ENCODE measurements at places on chromosomes 7 and 10.

DNA sequence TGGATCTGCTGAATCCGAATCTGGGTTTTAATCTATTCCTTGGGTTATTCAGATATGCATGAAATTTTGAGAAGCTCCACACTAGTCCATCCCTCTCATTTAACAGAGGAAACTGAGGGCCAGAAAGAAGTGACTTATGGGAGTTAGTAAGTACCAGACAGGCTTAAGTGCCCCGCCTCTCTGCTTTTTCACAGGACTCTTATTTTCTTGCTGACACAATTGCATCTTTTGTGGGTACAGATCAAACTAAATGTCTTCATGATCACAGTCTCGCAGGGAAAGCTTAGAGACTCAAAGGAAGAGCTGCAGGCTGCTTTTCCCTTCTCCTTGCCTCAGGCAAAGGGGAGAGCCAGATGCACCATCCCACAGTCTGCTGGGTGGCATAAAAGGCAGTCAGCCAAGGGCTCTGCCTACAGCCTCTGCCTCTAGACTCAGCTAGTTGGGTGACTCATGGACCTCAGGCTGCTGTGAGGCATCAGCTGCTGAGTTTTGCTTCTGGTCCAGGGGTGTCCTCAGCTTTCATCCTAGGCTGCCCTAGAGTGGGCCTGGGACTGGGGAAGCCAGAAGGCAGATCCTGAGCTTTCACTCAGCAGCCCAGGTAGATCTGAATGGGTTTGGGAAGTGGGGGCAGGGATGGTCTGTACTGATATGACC, 11.6 kb downstream of the GOLGA7B start:
- DNase-seq = no peak

GRCh38 chr7:64618785-64619456, 47.0 kb upstream of the ZNF107 start:
- peak; percentile 23 for DNase-seq

- DNase-seq = no peak
Measured at GRCh38 chr7:30226614-30227268, 57.7 kb upstream of the ZNRF2 start.

DNA sequence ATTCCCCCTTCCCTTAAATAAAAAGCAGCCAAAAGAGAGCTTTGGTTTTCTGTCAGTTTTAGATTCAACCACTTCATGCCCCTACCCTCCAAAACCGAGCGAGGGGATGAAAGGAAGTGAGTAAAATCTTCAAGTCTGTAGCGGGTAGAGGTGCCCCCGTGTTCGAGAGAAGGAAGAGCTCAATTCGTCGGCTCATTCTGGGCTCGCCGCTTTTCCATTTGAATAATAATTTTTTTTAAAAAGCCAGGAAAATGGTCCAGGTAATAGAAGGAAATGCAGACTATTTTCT, 436.2 kb upstream of the GALNT17 start:
- no peak for DNase-seq

DNA sequence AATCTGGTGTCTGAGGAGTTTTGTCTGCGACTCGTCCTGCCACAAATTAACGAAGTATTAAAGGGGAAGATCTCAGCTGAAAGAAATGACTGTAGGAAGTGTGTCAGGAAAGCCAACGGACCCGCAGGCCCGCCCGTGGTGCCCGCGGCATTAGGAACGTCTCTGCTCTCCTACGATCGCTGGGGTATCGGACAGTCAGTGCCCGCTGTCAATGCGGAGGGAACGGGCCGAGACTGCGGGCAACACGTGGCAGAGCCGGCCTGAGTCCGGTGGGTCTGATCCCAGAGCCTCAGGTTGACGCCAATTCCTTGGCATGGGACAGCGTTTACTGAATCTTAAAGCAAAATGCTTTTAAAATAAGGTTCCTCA, 128.7 kb downstream of the KBTBD2 start:
- DNase-seq = no peak

- no peak for DNase-seq
Measured at GRCh38 chr10:79443338-79444198, 1.9 kb downstream of the ZCCHC24 start.

DNA sequence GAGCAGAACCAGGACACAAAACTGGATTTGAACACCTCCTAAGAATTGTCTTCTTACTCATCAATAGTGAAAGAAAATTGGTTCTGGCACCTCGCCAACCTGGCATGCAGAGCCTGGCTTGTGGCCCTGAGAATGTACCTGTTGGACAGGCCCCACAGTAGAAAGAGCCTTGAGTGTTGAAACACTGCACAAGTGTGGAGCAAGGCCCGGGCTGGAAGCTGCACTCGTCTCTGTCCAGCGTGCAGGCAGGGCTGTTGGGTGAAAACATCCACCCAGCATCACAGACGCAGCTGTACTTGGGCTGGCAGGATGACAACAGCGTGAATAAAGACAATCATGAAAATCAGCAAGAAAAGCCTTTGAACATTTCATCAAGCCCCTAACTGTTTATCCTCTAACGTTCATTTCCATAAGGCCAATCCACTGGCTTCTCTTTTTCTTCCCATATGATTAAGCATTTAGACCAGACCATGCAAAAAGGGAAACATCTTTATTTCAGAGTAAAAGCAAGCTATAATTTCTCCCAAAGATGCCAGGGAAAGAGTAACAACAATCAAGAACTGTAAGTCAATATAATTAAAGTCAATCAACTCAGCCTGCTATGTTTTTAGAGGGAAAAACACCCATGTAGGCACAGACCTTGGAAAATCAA, 15.6 kb downstream of the CUBN start:
- no peak for DNase-seq

DNA sequence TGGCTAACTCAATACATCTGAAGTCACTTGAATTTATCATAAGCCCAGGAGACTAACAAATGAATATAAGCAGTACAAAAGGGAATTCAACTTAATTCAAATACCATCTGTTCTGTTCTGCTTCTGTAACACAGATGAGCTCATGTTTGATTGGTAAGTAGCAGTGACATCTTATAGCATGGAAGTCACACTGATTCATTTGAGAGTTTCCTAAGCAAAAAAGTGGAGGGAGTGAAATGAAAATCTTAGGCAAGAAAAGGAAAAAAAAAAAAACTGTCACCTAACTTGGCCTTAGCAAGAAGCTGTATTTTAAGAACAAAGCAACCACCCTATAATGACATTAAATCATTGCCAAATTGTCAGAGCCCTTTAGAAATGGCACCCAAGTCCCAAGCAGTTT, 49.5 kb downstream of the SMURF1 start:
- no peak for DNase-seq

- DNase-seq = no peak
Measured at GRCh38 chr10:48905311-48905710, 34.3 kb downstream of the LRRC18 start.

- no peak for DNase-seq
Measured at GRCh38 chr10:64503429-64503828, 982.2 kb downstream of the REEP3 start.

DNA sequence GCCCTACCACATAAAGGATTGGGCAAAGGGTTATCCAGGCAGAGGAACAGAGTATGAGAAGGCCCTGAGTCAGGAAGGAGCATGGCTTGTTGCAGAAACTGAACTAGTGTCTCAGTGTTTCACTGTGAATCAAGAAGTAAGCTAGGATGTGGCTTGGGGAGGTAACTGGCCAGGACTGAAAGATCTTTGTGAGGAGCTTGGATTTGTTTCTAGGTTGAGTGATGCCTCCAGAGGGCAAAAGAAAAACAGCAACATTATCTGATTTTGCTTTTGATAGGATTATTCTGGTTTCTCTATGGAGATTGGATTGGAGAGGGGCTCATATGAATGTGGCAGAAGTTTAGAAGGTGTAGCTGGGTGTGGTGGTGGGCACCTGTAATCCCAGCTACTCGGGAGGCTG, 137.9 kb upstream of the HDAC9 start:
- no peak for DNase-seq

DNA sequence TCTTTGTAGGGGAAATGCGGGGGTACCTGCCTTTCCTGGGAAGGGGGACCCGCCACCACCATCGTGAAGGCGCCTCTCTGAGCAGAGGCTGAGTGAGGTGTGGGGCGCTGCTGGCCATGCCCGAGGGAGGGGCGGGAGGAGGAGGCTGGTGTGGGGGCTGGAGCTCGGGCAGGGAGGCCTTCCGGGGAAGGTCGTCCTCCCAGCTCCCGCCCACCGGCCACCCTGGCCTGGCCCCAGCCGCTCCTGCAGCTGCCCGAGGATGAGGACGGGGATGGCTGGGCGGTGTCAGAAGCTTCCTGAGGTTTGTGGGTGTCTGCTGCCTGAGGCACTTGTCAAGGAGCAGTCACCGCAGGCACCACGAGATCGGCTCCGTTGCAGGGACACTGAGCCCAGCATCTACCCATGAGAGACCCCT, 11.4 kb downstream of the PWWP2B start:
- no peak for DNase-seq

DNA sequence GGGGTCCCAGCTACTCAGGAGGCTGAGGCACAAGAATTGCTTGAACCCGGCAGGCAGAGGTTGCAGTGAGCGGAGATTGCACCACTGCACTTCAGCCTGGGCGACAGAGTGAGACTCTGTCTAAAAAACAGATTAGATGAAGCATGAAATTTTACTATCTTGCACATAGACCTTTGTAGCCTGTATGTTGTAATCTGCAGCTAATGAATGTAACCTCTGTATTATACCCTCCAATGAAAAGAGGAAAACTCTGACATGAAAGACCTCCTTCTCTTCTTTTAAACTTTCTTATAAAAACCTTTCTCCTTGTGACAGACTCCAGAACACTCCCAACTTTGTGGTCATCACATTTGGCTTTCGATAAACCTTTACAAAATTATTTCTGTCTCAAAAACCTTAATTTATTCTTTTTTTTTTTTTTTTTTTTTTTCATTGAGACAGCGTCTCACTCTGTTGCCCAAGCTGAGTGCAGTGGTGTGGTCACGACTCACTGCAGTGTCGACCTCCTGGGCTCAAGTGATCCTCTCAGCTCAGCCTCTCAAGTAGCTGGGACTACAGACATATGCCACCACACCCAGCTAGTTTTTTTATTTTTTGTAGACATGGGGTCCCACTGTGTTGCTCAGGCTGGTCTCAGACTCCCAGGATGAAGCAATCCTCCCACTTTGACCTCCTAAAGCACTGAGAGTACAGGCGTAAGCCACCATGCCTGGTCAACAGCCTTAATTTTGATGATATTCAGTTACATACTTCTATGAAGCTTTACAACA, 97.4 kb downstream of the SVOPL start:
- DNase-seq = no peak

DNA sequence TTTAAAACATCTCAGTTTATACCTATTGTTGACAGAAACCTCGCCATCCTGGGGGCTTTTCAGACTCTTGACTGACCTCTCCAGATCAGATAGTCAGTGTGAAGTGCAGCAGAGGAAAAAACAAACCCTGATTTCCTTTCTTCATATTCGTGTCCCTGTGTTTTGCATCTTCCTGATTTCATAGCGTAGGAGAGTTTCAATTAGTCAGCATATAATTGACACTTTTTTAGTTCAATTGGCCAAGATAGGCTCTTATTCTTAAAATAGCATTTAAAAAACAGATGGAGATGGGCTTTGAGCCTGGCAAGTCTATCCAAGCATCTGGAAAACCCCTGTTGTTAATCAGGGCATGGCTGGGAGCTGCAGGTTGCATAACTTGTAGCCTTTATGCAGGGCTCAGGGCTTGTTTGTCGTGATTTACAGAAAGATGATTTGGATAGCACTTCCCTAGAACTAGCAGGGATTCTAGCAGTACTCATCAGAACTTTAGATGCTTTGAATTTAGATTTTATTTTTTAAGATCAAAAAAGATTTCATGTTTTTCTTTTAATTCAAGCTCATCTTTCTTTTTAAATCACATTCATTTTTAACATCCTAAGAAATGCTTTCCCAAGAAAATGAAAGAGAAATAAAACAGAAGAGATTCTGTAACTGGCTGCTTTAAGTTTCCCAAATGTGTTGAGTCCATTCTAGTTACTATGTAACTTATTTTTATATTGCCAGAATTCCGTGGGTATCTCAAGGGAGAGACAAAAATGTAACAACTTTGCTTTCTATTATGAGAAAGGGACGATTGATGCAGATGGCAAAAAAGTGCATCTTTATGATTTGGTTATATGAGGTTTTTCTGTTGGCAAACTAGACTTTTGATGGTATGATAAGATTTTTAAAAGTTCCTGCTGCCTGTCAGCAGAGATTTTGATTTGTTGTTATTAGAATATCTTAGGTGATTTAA, 270.8 kb upstream of the FZD8 start:
- DNase-seq = no peak

DNA sequence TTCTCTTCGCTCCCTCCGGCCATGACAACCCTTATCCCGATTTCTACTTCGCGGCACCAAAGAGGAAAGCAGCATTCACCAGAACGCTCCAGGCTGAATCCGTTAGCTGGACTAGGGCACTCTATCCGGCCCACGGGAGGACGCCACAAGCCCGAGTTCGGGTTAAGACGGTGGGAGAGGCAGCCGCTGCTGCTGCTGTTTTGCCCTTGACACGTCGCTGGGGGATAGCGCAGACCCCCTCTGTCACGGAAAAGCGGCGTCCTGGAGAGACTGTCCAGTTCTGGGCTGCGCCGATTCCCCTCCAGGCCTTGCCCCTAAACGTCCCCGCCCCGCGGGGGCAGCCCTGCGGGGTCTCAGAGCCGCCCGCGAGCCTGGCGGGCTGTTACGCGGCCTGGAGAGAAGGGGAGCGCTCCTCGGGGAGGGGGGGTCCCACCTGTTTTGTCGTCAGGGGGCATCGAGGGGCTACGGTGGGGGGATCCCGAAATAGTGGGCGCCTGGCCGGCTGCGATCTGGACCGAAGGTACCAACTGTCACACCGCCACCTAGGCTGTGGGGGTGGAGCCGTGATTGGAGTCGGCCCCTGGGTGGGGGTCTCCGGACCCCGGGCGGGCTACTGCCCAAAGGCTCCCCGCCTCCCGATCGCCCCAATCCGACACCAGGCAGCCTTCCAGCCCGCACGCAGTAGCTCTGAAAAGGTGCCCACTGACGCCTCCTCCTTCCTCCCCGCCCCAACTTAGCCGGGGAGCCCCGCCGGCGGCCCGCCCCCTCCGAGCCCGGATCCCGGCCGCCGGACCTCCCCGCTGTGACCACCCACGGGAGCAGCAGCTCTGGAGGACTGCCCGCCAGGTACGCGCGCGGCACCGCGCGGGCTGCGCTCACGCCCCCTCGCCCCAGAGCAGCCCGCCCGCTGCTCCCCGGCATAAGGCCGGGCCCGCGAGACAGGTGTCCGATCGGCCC, 772 bp downstream of the SGMS1 start:
- DNase-seq = no peak

GRCh38 chr10:100506596-100507356, 12.9 kb downstream of the SEC31B start:
- DNase-seq = no peak

- no peak for DNase-seq
Measured at GRCh38 chr10:30158325-30158960, 99.1 kb upstream of the JCAD start.

- DNase-seq = no peak
Measured at GRCh38 chr10:124698545-124699469, 45.4 kb downstream of the FAM53B start.

- DNase-seq = no peak
Measured at GRCh38 chr10:78686444-78687060, 382.2 kb upstream of the ZMIZ1 start.

- no peak for DNase-seq
Measured at GRCh38 chr7:140440593-140440992, 36.7 kb downstream of the RAB19 start.

DNA sequence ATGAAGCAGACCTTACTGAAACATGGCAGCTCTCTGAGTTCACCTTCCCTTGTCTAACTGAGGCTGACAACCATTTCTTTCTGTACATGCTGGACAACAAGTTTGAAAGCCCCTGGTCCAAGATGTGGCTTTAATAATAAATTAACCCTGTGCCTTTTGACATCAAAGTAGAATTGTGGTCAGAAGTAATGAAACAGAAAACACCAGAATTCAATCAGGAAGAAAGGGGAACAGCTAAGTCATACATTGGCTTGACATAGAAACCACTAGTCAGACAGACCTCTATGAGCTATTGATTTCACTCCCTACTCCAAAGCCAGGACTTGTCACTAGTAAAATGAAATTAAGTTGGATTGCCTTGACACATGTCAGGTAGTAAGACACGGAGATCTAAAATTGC, 175.2 kb upstream of the ASAH2 start:
- no peak for DNase-seq

Measured in HS-27A (cell line).